ENCODE measurements at places on chromosomes 5 and 9.

DNA sequence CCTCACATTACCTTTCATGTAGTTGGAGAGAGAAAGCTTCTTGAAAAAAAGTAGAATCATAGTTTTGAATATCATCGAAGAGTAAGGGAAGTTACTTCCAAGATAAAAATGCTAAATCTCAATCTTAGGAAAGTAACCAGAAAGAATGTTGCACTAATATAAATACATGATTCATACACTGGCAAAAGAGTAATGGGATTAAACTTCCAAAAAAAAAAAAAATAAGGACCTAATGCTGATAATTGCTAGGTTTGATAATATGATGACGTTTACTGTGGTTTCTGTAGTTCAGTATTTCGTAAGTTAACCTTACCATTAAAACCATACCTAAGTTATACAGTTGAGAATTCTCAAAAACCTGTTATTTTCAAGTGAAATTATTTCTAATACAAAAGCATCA is 573.8 kb upstream of the CDH9 start:
- DNase-seq = no peak

DNA sequence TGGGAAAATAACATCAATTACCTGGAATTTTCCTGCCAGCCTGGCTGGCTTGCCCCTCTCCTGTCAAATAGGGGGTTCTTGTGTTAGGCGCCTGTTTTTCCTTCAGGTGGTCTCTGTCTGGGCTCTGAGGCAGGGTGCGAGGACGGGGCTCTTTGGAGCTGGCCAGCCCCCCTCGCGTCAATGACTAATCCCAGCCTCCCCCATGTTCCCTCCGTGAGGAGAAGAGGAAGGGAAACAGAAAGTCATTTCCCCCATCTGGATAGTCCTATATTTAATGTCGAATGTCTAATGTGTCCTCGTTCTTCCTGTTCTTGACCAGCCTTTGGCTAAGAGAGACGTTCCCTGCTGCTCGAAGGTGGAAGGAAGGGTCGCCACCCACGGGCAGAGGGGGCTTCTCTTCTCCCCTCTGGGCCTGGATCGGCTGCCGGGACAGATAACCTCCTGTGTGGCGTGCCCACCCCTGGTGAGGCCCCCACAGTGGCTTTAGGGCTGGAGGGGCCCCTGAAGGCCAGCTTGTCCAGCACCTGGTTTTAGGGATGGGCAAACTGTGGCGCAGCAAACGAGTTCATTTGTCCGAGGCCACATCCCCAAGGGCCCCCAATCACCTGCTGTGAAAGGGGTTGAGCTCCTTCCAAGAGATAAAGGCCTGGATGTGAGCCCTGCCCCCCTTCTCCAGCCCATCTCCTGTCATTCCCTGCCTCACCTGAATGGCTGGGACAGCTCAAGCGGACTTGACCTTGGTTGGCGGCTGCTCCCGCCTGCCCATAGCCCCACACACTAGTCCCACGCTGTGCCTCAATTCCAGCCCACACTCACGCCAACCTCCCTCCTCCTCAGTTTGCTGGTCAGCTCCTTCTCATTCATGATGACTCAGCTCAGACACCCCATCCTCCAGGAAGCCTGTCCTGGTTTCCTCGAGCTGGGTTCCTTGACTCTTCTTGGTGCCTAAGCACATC is 35.9 kb upstream of the UNC5A start:
- peak; percentile 77 for DNase-seq

GRCh38 chr9:132055756-132056155 is 23.9 kb downstream of the MED27 start:
- DNase-seq = no peak

GRCh38 chr9:113454914-113455761 is 8.4 kb upstream of the RGS3 start:
- peak; percentile 53 for DNase-seq

- DNase-seq = no peak
Measured at GRCh38 chr5:67065696-67066095, 130.9 kb downstream of the CD180 start.

DNA sequence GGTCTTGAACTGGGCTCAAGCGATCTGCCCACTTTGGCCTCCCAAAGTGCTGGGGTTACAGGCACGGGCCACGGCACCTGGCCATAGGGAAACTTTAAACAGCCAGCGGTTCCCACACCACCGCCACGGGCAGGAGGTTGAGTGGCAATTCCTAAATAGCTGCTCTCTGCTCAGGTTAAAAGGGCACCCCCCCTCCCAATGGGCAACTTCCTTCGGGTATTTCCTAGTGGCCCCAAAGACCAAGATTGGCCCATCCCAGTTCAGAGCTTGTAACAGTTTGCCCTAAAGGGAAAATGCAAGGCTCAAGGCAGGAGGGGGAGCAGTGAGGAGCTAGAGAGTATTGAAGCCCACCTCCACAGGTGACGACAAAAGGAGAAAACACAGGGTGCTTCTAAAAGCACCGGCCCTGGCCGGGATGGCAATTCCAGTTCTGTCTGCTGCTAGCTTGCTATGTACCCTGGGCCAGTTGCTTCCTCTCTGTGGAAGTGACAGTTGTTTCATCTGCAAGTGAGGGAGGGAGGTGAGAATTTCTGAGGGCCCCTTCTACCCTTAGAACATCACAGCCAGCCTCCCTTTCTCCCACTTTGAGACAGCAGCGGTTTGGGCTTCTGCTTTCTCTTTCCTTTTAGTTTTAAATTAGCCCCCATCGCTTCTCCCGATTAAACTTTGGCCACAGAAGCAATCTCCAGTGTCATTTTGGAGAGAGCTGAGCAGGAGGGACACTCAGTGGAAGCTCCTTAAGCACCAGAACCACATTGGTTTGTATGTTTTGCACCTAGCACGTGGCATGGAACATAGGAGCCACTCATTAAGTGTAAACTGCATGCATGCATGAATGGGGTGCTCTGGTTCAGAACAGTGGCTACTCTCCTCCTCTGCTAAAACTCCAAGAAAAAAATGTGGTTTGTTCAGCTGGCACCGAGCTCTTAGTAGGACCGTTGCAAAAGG is 17.3 kb upstream of the TNIP1 start:
- DNase-seq = no peak
